Fibroblast of skin of right quadriceps (primary cell): ENCODE measurements at places on chromosomes 5 and 9.

GRCh38 chr9:16716601-16717000 is 153.9 kb downstream of the BNC2 start:
- DNase-seq, result peak; percentile 53

DNA sequence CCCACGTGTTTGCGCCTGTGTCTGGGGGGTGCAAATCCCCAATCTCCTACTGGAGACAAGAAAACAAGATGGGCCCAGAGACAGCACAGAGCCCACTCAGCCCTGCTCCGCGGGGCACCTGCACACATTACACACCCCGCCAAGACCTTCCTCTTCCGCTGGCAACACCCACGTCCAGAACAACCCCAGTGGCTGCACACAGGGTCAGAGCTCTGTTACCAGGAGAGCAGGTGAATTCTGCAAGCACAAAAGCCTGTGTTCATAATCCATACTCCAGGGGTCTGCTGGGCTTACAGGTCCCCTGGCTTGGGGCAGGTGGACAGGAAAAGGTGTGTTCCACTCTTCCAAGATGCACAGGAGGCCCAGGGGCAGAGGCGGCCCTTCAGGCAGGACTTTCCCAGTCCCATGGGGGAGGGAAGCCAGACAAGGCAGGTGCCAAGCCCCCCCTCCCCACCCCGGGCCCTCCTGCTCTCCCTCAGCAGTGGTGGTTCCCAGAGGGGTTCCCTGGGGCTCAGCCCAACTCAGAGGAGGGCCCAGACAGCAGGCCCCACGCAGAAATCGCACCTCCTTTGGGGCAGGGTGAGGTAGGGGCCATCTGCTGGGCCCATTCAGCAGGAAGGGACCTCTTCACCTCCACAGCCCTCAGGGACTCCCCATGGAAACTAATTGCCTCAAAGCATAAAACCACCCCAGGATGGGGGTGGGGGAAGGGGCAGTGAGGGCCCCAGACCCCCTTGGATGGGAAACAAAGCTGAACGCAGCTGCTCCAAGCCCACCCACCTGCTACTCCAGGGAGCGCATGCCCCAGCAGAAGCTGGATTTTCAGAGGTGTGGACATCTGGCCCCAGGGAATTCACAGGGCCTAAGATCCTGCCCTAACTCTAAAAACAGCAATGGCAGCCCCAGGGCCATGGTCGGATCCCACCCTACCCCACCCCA is 105.3 kb downstream of the VAV2 start:
- DNase-seq, result no peak

DNA sequence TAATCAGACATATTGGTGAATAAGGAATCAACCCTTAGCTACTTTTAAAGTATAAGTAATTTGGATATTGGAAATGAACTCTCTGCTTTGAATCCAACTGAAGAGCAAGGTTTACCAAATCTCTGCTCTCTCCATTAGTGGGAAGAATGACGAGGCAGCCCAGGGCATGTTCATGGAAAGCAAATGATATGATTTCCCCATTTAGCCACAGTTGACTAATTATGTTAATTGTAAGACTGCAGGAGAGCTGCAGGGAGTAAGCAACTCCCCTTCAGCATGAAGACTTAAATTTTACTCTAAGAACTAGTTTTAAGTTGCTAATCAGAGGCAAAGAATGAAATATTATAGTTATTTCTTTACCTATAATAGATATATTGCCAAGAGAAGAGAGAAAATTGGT is 194.3 kb upstream of the CD180 start:
- no peak for DNase-seq

DNA sequence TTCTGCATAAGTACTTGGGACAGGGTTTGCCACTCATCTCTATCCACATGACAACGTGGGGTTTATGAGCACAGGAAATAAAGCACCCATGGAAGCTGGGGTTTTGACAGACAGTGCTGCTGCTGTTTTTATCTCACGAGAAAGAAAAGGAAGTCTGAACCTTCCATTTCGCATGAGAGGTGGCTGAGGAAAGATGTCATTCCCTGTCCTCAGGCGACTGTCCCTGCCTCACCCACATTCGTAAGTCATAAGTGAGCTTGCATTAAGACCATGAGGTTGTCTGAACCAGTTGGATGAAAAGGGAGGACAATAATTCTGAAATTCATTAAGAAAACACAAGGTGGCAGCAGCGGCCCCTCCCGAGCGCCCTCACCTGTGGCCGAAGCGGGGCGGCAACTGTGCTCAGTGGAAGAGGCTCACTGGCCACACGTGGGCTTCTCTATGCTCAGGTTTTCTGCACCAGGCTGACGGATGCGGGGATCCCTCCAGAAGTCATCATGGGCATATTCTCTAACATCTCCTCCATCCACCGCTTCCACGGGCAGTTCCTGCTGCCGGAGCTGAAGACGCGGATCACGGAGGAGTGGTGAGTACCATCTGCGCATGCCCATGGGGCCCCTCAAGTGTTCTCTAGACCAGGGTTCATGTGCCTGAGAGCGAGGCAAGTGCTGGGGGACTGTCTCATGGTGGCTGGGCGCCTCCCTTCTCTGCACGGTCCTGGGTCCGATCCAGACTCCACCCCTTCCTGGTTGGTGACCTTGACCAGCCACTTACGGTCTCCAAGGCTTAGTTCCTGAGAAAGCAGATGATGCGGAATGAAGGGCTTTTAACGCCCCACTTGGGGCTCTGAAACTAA is 54.7 kb upstream of the SUSD3 start:
- DNase-seq, result peak; percentile 7

GRCh38 chr9:84296146-84296843 is 44.3 kb downstream of the SLC28A3 start:
- DNase-seq, result peak; percentile 68

DNA sequence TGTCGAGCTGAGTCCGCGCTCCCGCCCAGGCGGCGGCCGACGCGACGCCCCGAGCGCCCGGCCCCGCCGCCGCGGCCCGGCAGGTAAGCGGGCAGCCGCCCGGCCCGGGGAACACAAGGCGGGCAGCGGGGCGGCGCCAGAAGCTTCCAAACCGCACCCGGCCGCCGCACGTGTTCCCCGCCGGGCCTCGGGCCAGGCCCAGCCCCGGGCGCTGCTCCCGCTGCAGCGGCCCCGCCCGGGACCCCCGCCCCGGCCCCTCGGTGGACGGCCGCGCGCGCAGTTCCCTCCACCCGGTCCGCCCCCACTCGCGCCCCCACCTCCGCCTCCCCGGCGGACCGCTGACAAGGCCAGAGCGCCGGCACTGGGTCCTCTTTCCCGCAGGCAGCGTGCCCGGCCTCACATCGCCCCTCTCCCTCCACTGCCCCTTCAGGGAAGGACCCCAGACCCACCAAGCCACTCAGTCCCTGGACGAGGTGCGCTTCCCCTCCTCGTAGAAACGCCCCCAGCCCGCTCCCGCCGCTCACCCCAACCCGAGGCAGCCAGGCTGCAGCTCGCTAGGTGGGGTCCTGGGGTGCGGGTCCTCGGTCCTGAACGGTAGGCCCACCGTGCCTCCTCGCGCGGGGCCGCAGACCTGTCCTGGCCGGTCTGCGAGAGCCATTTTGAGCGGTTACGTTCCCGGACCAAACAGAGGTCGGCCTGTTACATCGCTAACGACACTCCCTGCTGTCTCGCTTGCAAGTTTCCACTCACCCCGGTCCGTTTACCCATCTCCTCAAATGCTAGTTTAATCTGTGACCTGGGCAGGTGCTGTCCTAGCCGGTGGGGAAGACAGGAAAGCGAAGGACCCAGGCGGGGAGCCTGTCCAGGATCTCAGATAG is 475 bp downstream of the WDR5 start:
- DNase-seq, result no peak

- no peak for DNase-seq
Measured at GRCh38 chr5:132250547-132250946, 6.9 kb upstream of the PDLIM4 start.

GRCh38 chr9:35749515-35750255 is 598 bp downstream of the RGP1 start:
- DNase-seq, result no peak

DNA sequence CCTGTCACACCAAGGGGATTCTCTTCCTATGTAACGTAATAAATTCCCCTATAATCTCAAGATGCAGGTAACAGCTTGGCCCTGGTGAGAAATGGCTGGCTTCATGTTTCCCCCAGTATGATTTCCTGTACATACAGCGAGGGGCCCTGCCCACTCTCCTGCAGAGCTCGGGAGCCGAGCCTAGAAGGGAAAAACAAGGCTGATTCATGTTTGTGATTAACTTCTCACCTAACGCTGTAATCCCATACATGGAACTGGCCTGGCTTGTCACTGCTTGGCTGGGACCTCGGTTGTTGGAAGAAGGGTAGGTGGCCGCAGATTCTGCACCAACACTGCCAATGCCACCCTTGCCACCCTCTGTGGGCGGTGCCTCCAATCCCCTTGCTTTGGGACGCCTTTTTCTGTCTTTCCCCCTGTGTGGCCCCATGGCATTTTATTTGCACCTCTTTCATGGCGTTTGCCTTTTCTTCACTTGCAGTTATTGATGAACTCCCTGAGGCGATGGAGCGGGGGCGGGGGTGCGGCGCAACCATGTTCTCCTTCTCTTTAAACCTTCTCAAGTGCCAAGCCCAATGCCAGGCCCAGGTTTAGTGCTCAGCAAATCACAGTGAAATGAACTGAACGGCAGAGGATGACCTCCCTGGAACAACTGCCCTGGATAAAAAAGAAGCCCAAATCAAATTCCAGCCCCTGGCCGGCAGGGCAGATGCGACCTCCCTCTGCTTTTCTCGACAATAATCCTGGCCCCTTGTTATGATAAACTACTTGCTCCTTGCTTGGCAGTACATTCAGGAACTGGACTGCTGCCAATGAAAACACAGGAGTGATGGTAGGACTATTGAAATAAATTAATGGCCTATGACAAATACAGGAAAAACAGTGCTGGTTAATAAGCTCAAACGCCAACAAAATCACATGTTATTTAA is 108.1 kb downstream of the TMEM174 start:
- peak; percentile 91 for DNase-seq

DNA sequence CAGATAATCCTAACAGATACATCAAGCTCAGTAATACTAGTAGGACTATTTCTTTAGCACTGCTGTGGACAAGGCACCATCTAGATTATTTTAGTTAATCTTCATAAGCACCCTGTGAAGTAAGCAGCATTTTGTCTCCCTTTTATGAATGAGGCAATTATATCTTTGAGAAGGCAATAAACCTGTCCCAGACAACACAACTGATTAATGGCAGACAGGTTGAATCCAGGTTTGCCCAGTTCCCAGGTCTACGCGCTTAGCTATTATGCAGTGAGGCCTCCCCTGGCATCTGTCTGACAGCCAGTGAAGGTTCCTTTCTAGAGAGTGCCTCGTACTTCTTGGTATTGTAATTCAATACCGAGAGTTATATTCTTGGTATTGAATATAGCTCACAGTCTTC is 9.7 kb upstream of the LVRN start:
- DNase-seq, result no peak

GRCh38 chr9:76200745-76201144 is 193.5 kb downstream of the RFK start:
- no peak for DNase-seq

- no peak for DNase-seq
Measured at GRCh38 chr9:15785584-15785983, 232.7 kb downstream of the CCDC171 start.

DNA sequence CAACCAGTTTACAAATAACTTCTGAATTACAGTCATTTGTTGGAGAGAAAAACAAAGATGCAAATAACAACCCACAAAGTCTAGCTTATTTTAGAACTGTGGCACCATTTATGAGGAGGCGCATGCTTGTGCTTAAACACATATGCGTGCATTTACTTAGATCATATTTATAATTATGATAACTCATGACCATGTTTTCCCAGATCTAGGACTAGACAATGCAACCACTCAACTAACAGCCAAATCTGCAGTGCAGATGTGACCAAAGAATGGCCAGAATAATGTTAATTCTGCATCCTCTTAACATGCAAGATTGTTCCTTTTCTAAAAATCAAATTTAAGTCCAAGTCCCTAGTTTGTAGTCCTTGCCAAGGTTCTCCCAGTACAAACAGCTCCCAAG is 167.3 kb upstream of the FST start:
- no peak for DNase-seq

- no peak for DNase-seq
Measured at GRCh38 chr5:132209901-132210545, 17.6 kb downstream of the P4HA2 start.

DNA sequence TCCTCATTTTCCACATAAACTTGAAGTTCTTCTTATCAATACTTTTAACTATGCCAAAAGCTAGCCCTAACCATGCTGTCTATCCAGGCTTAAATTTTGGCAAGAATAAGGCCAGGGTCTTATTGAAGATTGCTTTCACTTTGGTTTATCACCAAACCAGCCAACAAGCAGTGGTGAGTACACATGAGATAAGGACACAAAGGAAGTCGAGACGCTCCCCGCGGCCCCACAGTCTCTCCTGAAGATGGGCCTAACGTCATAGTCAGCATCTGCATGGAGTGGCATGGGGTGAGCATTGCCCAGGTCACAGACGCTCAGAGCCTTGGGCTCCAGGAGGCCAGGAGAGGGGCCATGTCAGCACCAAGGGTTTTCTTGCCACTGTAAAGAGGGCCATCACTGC is 80.3 kb downstream of the ATPSCKMT start:
- no peak for DNase-seq
